ENCODE measurements at places on chromosomes 4 and X. TPM values are rescaled to one million over a fixed set of nuclear protein-coding genes. Genes with fewer than 3 reads are reported as not detected.

GASK1B gene
- 217 TPM for total RNA-seq

- no peak for DNase-seq
Measured at GRCh38 chrX:77446029-77446585, 1.1 kb upstream of the FGF16 start.

WWC2 gene
- total RNA-seq: 27.7 TPM

- DNase-seq: no peak
Measured at GRCh38 chrX:84170931-84171330, 17.1 kb downstream of the RPS6KA6 start.

GABRG1 gene
- total RNA-seq: not detected

DNA sequence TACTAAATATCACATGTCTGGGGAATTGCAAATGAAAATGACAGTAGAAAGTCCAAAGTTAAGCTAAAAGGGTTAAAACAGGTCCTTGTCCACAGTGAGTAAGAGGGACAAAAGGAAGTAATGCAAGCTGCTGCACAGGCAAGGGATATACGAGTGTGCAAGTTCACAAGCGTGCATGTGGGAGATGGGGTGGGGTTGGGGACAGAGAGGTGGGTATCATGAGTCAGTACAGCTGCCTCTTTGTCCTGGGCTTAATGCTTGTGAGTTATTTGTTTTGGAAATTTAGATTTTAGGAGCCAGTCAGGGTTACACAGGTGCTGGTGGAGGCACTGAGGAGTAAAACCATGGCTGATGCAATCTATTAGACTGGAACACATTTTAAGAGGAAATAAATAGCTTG is 3.3 kb upstream of the GPRASP2 start:
- DNase-seq: no peak

GRCh38 chrX:130176354-130176776 is 4.6 kb downstream of the RAB33A start:
- DNase-seq: no peak

DNA sequence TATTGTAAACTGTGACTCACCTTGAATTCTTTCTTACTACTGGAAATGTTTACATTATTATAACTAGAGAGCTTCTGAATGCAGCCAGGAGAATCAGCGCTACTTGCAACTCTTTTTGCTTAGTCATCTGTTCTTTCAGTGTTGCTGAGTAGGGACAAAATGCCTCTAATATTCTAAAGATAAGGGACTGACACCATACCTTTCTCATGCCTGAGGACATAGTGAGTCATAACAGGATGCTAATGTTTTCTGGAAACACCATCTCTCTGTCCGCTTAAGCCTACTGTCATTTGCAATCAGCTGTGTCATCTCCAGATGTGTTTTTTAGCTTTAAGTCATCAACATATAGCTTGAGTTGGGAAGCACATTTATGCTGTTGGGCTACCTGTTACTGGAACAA is 108.3 kb downstream of the QRFPR start:
- DNase-seq: peak; percentile 82

DNA sequence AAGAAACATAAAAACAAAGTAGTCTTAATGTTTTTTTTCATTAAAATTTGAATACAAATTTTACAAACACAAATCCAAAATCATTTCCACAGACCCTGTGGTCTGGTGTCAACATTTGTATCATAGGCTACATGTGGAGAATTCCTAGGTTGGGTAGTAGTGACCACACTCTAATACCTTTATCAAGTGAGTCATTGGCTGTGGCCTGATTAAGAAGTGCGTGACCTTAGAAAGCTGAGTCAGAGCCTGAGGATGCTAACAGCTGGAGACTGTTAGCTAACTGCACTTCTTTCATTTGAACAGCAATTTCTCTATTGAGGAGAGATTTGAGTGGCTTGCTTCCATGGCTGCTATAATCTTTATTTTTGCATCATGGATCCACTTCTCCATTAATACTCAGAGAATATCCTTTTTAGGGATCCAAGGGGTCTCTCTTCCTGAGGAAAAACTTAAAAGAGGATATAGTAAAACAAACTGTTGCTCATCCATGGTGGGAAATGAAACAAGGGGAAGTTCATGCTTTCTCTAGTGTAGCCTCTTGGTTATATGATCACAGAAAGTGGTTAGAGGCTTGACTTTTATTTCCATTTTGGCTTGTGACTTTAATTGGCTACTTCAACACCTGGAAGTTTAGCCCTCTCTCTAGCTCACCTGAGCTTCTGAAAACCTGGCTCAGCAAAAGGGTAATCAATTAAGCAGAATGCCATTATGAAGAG is 335.8 kb downstream of the PABPC4L start:
- DNase-seq: peak; percentile 97

DNA sequence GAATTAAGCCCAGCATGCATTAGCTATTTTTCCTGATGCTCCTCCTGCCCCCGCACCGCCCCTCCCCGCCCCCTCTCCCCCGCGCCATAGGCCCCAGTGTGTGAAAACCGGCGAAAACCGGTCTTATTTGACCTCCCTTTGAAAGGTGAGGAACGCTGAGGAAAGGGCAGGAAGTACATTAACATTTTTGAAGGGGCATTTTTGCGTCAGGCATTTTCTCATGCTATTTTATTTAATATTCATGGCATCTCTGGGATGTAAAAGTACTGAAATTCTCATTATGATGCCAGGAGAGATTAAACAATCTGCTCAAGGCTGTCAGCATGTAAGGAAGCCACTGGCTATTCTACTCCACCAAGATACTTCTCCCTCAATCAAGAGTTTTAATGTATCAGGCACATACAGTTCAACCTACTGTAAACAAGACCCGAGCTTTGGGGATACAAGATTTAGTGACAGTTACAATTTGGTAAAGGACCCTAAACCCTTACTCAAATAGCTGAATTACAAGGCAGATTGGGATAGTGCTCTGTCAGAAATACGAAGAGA is 1.2 kb upstream of the NMU start:
- no peak for DNase-seq

RAI2 gene
- total RNA-seq: not detected

SPANXC gene
- total RNA-seq: not detected

GRCh38 chrX:153063315-153063714 is 7.0 kb downstream of the PNMA3 start:
- no peak for DNase-seq

DGAT2L6 gene
- not detected for total RNA-seq

DNA sequence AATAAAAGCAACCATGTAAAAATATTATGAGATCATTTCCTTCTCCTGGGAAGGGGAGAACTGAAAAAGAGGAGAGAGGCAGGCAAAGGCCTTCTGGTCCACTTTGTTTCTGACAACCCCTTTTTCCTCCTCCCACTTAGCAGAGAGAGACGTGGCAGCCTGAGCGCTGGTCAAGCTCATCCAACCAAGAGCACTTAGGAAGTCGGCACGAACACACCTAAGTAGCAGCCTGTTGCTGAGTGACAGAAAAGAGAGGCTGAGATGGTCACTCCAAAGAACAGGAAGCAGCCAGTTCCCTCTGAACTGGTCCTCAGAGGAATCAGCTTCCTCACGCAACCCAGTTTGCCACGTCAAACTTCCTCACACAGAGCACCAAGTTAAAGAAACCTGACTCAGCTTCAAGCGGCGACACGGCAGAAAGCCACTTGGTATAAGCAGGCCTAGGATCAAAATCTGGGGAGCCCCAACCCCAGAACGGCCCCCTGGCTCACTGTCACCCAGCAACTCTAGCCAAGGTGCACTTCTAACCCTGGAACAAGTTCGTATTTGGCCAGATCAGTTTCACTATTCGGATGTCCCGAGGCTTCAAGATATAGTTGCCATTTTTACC is 861 bp downstream of the SEC24D start:
- DNase-seq: peak; percentile 77

ATP11C gene
- total RNA-seq: 33.3 TPM

DNA sequence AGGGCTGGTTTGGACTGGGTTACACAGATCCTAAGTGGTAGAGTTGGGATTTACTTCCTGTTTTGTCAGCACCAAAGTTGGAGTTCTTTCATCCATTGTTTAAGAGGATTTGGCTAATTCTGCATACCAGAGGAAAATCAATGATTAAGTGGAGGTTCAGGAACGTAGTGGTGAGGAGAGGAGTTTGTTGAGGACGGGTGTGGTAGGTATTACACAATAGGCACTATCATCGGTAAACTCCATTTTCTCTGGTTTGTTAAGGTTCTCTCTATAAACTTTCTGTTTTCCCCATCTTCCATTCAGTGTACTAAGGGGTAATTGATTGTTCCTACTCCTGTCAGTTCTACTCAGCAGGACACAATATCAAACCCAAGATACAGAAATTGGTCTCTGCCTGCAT is 107.5 kb upstream of the VCX2 start:
- DNase-seq: no peak

GPC4 gene
- total RNA-seq: 2.4 TPM

C4orf36 gene
- 2.9 TPM for total RNA-seq

DNA sequence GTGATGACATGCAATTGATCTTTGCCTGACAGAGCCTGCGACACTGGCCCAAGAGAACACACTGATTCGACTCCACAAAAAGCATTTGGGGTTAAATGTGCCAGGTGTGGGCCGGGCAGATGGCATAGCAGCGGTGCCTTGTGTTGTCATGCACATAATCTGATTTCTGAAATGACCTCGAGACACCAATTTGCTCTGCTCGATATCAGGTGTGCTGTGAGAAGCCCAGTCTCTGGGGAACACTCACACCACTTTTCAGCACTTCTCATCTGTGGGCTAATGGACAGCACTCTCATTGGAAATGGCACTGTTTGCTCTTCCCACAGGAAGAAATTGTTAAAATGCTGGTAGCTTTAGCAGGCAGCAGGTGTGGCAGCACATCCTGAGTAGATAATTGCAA is 738.3 kb upstream of the TENM3 start:
- DNase-seq: no peak

MAGEB17 gene
- total RNA-seq: 0.55 TPM

VCX3B gene
- total RNA-seq: not detected

ATP2B3 gene
- total RNA-seq: not detected

DNA sequence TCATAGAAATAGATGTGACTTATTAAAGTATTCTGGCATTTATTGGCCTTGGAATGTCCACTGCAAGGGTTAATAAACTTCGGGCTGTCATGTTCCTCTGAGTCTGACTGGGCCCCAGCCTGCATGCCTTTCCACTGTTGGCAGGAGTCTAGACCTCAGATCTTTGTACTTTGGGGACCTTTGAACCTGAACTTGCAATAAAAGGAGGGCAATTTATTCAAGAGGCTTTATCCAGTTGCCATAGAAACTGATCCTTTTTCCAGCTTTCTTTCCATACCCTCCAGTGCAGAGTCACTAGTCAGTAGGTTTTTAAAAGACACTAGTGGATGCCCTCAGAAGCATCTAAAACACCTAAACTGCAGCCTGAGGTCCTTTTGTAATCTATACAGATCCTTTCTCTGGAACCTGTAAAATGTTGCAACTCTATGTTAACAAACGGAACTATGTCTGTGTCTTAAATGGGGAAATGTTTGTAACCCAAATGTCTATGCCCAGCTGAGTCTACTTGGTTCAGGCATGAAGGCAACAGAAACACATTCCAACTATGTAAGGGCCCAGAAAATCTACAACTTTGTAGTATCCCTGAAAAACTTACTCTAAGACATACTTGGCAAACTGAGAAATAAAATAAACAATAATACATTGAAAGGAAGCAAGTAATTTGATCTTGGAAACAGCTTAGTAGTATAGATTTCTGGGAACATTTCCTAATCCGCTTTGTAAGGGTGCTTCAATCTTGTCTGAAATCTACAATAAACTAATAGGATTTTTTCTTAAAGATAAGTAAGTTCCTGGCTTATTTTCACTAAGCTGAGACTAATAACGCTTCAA is 41.5 kb downstream of the SOWAHB start:
- DNase-seq: no peak

GRCh38 chr4:16897991-16898827 is at the start of gene LDB2:
Gene LDB2, minus strand, starts transcription at chr4:16898645.
- no peak for DNase-seq

- DNase-seq: no peak
Measured at GRCh38 chr4:88759039-88759894, 61.6 kb upstream of the NAP1L5 start.

TKTL2 gene
- total RNA-seq: not detected

DNA sequence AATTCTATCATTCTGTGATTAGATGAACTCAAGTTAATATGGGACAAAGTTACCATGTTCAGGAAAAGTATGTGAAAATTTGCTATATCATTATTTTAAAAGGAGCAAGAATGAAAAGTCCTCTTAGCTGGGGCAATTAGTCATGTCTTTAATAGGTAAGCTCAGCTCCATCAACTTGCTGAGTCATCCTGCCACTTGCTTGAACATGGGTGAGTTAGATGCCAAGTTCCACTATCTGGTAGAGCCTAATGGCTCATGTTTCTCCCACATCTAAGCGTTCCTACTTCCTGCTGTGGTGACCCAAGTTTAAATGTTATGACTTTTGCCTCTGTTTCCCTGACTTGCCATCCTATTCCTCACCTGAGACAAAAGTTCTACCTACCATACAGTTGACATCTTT is 276.8 kb downstream of the ZNF674 start:
- DNase-seq: peak; percentile 86

DNA sequence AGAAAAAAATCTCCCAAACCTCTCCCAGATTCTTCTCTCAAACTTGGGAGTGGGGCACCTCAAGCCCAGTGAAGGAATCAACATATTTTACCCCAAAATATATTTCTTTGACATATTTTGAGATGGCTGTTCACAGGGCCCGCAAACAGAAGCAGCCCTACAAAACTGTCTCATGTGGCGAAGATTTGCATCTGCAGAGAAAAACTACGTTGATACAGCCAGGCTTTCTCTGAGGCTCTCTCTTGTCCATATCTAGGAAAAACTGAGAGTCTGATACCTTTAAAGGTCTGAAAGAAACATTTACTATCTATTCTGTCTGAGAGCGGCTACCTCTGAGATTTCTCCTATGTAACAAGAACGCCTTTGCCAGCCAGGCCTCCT is 23.3 kb upstream of the TMSB4X start:
- DNase-seq: no peak

- no peak for DNase-seq
Measured at GRCh38 chr4:145933134-145933533, 5.5 kb downstream of the ZNF827 start.

- DNase-seq: no peak
Measured at GRCh38 chrX:50881028-50881427, 29.5 kb upstream of the BMP15 start.

DNA sequence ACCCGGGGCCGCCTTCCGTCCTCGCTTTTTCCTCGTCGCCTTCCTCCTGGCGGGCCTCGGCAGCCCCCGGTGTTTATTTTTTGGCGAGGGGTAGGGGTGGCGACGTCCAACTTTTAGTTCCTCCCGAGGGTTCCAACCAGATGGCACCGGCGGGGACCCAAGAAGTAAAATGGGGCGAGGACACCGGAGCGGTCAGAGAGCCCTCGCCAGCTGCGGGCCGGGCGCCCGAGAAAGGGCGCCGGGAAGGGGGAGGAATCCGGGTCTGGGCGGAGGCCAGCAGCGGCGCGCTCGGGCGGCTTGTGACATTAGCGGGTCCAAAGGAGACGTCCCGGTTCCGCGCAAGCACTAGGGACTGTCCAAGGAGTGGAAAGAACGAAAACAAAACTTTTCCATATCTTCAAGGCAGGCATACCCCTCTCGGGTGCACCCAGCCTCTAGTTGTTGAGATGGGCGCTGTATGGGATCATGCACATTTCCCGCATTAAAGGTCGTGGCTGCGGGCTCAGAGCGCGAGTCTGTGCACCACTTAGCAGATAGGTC is 691 bp upstream of the USP46 start:
- DNase-seq: no peak

TCEAL5 gene
- total RNA-seq: not detected

CCNA2 gene
- 148 TPM for total RNA-seq
